GM19239 (cell line): ENCODE measurements at places on chromosomes 2 and 18.

DNA sequence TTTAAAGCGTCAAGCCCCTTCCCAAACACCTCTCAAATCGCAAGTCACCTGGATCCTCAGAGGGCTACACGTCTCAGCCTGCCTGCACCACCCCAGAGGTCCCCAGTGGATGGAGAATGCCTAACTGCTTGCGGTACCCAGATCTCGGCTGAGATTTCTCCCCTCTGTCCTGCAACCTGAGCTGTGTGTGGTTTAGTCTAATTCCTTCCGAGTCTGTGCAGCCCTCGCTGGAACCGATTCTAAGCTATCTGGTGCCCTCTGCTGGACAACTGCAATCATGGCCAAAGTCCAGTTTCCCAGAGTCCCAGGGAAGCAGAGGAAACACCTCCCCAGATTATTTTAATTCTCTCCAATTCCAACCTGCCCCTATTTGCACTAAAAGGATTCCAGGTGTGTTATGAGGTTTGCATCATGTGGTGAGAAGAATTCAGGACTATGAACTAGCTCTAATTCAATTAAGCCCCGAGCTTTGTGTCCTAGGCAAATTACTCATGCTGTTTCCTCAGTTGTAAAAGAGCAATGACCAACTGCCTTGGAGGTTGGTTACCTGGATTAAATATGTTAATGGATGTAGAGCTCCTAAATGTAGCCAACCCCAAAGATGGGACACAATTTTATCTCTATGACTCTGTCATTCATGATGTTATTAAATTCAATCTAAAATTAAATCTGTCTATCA, 276.1 kb upstream of the NCKAP5 start:
- DNase-seq = peak; percentile 69

- no peak for DNase-seq
These were observed 34.6 kb downstream of the LOXHD1 start for GRCh38 chr18:46622451-46622850.

DNA sequence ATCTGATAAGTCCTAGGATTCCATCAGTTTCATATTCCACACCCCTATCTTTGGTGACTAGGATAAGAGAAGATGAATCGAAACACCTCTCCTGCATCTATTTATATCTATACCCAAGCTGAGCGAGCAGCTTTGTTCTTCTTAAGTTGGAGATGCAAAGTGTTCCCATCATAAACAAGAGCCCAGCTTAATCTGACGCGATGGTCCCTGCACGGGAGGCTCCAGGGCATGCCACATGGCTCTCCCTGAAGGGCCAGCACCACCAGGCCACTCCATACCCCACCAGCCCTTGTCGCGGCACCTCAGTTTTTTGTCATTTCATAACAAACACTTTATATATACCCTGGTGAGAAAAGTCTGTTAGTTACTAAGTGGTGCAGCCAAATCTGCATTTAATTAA, 255.3 kb downstream of the L3MBTL4 start:
- DNase-seq = no peak

GRCh38 chr18:32358075-32358474, 112.6 kb downstream of the GAREM1 start:
- DNase-seq = no peak

DNA sequence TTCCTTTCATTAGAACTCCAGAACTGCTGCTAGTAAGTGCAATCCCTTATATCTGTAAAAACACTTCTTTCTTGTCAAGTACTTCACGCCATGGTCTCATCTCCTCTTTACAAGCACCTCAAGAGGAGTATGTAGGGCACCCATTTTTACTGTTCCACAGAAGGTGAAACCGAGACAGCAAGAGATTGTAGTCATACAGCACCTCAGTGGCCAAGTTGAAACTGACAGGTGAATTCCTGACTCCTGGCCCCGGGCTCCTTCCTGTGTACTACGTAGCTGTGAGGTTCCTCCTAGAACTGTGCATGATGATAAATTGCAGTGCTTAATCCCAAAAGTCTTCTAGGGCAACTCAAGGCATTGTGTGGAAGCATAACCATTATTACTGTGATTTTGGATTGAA, 131.5 kb upstream of the MEIS1 start:
- DNase-seq = no peak
